ENCODE measurements at places on chromosomes 5 and 9.

- no peak for DNase-seq
Observed at GRCh38 chr5:140222416-140222815, 47.4 kb downstream of the CYSTM1 start.

DNA sequence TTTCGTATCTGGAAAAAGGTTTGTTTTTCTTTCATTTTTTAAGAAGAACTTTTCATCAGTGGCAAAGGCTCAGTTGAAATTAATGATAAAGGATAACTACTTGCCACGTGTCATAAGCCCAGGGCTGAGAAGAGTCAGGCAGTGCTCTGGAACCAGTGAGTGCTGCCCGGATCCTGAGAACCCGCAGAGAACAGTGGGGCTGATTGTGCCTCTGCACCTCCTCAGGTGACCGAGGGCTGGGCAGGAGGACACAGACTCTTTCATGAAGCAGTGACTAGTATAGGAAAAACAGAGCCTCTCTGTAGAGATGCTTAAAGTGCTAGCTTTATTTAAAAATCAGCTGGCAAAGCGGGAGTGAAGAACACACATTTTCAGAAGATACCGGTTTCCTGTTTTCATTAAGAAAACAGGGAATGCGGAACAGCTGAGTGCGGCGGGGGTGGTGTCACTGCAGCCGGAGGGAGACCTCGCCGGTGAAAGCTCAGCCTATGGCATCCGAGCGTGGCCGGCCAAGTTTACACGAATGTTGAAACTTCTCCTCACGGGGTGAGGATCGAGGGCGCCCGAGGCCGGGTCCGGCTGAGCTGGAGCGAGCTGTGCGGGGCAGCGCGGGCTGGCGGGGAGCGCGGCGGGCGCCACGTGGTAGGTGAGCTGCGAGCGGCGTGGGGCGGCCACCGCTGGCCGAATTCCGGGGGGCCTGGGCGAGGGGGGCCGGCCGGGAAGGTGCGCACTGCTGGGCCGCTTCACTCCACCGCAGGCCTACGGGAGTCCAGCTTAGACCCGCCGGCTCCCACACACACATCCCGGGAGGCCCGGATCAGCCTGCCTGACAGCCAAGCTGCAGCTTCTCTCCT lies 134.7 kb upstream of the DMRT1 start:
- peak; percentile 27 for DNase-seq

DNA sequence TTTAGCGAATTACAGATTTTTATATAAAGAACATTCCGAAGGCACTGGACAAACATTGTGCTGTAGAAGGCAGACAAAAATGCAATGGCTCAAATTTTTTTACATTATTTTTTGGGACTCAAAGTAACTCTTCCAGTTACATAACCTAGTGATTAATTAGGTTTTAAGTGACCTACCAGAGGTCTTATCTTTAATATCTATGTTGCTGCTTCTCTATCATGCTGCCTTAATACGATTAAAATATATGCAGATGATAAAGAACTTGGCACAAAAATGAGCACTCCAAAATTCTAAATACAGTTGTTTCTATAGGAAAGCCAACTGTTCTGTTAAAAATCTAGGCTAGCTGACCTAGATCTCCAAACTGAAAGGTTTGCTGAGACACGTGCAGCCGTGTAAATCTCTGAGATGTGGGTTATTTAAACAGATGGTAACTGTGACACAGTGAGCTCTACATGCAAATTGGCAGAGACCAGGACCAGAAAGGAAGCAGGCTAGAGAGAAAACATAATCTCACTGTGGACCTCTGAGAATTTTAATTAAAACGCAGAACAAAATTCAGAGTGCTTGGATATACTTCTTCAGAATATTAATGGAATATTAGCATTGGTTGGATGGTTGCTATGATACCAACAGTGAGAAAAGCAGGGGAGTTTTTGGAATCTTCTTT lies 56.2 kb downstream of the CAMK4 start:
- no peak for DNase-seq

DNA sequence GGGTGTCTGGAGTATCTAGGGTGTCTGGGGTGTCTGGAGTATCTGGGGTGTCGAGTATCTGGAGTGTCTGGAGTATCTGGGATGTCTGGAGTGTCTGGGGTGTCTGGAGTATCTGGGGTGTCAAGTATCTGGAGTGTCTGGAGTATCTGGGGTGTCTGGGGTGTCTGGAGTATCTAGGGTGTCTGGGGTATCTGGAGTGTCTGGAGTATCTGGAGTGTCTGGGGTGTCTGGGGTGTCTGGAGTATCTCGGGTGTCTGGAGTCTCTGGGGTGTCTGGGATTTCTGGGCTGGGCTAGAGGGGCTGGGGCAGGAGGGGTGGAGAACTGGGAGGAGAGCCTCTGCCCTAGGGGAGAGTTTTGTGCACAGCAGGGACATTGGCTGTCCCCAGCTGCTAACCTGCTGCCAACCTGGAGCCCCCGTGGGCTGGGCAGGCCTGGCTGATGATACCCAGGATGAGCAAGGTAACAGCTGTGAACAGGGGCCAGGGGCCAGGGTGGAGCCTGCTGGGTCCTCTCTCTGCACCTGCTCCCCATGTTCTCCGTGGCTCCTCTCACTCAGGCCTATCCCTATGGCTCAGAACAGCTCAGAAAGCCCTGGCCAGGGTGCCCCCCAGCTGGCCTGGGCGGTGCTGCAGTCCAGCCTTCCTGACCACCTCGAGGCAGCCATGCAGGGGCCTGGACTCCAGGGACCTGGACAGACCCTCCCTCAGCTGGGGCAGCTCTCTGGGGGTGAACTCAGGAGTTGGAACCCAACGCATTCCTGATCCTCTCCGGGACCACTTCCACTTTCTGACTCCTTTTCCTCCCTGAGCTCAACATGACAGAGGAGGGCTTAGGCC lies 29.9 kb downstream of the LHX3 start:
- no peak for DNase-seq

DNA sequence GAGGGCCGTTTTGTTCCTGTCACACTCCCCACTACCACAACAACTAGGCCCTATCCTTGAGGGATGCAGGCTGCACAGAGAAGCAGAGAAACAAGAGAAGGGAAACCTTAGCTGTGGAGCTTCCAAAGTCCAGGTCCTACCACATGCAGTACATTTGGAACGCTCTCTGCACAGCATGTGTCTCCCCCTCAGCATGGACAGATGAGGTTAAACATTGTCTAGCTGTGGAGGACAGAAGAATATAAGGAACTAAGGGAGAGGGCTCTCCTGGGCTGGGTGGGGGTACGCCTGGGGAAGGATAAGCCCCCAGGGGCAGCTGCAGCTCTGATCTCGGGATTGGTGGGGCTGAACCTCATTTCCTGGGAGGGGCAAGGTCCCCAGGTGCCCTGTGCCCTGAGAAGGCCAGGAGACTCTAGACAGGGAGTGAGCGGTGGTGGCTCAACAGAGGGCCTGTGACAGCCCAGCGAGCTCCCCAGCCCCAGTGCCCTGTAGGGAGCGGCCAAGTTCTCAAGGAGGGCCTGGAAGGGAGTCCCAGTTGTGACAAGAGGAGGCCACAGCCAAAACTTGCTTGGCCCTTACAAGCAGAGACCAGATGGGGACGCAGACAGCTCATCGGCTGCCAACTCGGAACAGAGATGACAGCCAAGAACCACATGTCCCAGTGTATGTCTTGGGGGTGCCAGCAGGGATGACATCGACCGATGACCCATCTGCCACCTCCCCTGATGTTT lies 30.1 kb downstream of the TSPAN17 start:
- DNase-seq = no peak

GRCh38 chr5:180988592-180988991 lies at the start of gene BTNL3:
Gene BTNL3, plus strand, starts transcription at chr5:180988846. Its CDS starts 183 bp downstream, at chr5:180989029.
- DNase-seq = no peak

DNA sequence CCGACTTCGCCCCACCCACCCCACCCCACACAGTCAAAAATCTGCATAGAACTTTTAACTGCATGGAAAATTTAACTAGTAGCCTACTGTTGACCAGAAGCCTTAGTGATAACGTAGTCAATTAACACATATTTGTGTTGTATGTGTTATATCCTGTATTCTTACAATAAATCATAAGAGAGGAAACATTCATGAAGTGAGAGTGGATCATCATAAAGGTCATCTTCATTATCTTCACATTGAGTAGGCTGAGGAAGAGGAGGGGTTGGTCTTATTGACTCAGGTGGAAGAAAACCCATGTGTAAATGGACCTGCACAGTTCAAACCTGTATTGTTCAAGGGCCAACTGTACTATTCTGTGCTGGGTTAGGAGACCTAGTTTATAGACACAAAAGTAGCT lies 31.4 kb downstream of the XPA start:
- DNase-seq = no peak

DNA sequence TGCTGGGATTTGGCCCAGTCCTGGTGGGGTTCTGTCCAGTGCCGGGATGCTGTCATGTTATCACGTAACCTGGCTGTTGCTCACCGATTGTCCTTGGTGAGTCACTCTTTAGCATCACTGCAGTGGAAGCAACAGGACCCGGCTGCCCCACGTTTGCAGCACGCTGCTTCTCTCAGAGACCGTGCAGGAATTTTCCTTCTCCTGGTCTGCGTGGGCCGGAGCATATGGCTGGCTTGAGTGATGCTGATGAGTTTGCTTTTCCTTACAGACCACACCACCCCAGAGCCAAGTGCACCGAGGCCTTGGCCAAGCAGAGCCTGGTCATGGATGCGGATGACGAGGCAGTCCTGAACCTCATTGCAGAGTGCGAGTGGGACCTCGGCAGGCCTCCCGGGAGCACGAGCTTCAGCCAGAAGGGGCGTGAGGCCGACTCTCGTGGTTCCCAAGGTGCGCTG lies 21.4 kb downstream of the CEP72 start:
- no peak for DNase-seq

GRCh38 chr9:131912069-131912468 lies 167.6 kb downstream of the MED27 start:
- no peak for DNase-seq

- DNase-seq = no peak
Observed at GRCh38 chr9:71761938-71762353, 6.4 kb downstream of the CEMIP2 start.

- DNase-seq = no peak
Observed at GRCh38 chr5:149682532-149683075, 47.5 kb upstream of the PPARGC1B start.

DNA sequence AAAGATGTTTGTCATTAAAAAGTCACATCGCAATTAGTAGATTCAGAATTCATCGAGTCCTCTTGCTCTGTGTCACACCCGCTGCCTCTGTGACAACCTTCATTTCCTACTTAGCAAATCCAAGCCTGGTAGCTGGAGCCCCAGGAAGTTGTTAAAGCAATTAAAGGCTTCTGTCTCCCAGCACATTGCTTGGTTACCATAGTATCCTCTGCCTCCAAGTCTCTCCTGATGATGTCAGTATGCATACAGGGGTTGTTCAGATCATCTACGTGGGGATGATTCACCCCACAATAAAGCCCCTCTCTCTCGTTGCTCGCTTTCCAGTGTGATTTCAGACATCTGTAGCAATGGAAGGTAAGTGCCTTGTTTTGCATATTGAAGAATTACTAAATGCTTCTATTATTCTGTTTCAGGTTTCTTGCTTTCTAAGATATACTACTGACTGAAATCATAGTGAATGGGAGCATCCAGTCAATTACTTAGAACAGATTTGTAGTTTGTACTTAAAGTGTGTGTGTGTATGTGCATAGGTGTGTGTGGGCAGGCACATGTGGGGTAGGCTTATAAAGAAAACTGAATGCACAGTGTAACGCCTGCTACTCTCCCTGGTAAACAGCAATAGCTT lies 52.9 kb downstream of the PAM start:
- no peak for DNase-seq

DNA sequence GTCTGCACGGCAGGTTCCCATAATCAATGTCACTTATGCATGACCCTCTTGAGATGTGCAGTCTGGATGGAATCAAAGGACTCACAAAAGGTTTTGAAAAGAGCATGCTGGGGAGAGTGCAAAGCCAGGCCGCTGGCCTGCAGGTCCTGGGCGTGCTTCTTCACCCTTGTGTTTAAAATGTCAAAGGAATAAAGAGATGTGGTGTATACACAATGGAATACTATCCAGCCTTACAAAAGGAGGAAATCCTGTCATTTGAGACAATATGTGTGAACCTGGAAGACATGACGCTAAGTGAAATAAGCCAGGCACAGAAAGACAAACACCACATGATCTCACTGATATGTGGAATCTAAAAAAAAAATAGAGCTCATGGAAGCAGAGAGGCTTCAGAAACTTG lies 137.5 kb upstream of the PHYKPL start:
- no peak for DNase-seq

GRCh38 chr9:78777747-78778146 lies 480.8 kb downstream of the PSAT1 start:
- no peak for DNase-seq

DNA sequence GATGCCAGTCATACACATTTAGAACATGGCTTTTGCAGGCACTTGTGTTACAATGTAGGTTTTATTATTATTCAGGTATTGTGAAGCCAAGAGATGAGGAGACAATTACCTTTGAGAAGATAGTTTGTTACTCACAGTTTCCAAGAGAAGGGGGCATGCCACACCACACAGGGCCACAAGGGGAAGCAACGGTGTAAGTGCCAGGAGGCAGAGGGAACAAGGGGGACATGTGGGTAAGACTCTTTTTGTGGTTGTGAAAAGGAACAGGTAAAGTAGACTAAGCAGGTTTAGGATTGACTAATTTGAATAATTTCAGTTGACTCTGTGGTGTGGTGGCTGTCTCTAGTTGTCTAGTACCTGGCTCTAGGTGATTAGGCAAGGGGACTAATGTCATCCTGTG lies 191.2 kb downstream of the TRPM6 start:
- no peak for DNase-seq

DNA sequence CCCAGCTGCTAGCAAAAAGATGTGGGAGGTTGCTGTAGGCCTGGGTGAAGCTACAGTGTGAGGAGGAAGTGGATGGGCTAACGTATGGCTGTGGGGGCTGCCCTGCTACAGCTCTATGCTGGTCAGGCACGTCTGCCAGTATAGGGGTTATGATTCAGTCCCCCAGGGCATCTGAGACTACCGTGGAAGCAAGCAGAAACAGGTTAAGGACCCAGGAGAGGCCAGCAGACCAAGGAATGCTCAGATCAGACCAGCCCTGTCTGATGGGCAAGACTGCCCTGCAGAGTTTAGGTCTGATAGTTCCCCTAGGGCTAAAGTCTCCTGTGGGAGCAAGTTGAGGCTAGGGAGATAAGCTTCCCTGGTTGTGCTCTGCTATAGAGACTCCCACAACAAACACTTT lies 416.1 kb upstream of the CTNND2 start:
- no peak for DNase-seq

DNA sequence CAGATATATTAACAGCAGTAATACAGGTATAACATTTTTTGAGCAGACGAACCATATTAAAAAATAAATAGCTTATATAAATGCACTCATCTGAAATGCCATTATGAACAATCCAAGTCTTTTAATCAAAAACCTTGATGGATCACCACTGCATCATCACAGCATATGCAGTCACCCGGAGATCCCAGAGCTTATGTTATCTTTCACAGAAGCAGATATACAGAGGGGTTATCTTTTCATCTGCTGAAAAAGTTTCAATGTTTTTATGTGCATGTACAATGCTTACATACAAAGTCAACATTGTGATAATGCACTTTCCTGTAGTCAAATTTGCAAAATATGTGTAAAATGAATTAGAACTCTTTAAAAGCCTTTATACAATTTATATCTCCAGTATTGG lies 211.9 kb downstream of the FBXL7 start:
- DNase-seq = no peak

GRCh38 chr5:43769571-43770355 lies 166.8 kb downstream of the NNT start:
- DNase-seq = no peak

GRCh38 chr5:169521366-169521983 lies 62.1 kb upstream of the SPDL1 start:
- no peak for DNase-seq

- no peak for DNase-seq
Observed at GRCh38 chr9:131302244-131303075, 12.9 kb downstream of the PLPP7 start.

- no peak for DNase-seq
Observed at GRCh38 chr9:120153258-120153657, 426.7 kb downstream of the CDK5RAP2 start.
